ENCODE measurements at places on chromosomes 16 and 17. TPM values are rescaled to one million over a fixed set of nuclear protein-coding genes. Genes with fewer than 3 reads are reported as not detected.

DNA sequence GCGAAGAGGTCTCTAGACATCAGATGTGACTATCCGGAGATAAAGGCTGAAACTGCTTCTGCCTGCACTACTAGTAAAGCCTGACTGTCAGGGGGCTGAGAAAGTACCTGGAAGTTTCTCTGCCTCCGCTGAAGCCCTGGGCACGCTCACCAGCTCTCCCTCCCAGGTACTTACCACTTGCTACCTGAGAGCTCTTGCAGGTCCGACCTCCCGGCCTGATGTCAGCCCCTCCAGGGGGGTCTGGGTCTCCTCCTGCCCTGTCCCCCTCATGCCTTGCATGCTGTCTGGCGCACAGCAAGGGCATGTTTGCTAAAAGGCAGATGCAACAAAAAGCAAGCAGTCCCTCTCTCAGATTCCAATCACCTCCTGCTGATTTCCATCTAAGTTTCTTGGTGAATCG is 17.4 kb downstream of the ZDHHC7 start:
- DNase-seq = no peak

GRCh38 chr17:28810437-28810836 is 32.2 kb downstream of the FAM222B start:
- DNase-seq = no peak

- DNase-seq = no peak
Observed at GRCh38 chr17:10251212-10251948, 53.0 kb upstream of the GAS7 start.

DNA sequence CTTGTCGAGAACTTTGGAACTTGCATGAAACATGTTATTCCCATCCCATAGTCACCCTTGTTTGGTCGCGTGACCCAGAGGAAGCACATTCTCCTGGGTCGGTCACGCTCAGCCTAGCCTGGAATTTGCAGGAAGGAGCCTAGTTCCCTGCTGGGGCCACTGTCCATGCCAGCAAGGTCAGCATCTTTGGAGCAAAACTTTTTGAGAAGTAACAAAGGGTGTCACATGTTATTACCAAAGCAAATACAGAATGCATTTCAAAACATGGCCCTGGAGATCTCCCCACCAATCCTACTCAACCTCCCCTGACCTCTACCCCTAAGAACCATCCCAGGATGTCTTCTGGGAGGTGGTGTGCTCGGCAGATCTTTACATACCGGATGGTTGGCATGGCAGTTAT is 26.2 kb upstream of the IRF8 start:
- DNase-seq = no peak

DNA sequence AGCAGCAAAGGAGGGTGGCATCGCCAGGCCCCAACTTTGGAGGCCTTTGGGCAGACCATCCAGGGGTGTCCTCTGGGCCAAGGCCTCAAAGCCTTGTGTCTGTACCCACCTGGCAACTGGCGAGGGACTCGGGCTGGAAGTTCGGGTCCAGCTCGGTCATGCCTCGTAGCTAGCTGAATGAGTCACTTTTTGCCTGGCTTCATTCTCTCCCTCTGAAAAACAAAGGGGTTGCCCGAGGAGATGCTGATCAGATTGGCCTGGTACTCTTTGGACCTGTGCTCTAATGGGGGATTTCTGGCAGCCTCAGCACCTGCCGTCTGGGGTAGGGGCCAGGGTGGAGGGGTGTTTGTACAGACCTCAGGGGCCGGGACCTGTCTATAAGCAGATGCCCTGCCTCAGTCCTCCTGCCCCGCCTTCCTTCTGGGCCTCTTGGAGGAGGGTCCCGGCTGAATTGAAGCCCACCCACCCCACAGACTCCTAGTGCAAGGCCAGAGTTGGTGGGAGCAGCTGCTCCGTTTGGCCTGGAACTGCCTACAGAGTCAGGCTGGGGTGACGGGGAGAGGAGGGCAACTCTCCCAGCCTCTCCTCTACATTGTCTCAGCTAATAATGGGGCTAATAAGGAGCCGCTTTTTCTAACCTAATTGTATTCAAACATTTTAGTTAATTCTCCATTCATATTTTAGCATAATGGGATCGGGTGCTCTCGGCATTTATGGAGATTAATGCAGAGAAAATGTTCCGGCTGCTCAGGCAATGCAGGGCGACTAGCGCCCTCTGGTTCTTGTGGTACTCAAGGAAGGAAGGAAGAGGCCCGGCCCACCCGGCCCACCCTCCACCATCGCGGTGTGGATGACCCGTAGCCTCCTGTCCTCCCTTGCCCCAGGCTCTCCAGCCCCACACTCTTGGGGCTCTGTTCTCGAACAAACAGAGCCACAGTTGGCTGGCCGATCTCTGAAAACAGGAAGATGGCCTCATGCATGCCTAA is 21.4 kb upstream of the ABCC3 start:
- DNase-seq = no peak

GRCh38 chr16:89431158-89431584 is 59.2 kb downstream of the ANKRD11 start:
- no peak for DNase-seq

GRCh38 chr17:28053725-28054124 is 11.2 kb downstream of the NLK start:
- no peak for DNase-seq

C1QL1 gene
- 0.34 TPM for total RNA-seq

GRCh38 chr16:29756654-29757053 is 10.9 kb upstream of the C16orf54 start:
- DNase-seq = no peak

- DNase-seq = no peak
Observed at GRCh38 chr16:85514598-85515318, 98.4 kb upstream of the GSE1 start.

GSPT1 gene
- 110 TPM for total RNA-seq

DNA sequence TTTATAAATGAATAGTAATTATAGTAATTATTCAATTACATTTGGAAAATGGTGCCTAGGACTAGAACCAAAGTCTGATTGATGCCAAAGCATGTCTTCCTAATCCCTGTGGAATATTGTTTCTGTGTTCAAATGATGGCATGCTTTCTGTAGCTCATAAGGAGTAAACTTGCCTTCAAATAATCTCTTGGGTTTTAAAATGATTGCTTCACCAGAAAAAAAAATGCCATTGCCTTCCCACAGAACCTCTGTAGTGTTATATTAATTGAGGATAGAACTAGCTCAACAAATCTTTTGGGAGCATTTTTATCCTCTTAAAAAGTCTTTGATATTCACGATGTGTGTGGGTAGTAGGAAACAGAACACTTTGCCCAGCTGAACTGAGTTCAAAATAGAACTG is 7.7 kb upstream of the TMEM100 start:
- DNase-seq = no peak

GRCh38 chr16:74711938-74712337 is 11.3 kb upstream of the MLKL start:
- no peak for DNase-seq

BAIAP2 gene
- total RNA-seq = 5.0 TPM

- no peak for DNase-seq
Observed at GRCh38 chr17:39603304-39604016, 4.3 kb downstream of the NEUROD2 start.

GRCh38 chr17:69314246-69315065 is 12.5 kb downstream of the ABCA5 start:
- DNase-seq = no peak

DNA sequence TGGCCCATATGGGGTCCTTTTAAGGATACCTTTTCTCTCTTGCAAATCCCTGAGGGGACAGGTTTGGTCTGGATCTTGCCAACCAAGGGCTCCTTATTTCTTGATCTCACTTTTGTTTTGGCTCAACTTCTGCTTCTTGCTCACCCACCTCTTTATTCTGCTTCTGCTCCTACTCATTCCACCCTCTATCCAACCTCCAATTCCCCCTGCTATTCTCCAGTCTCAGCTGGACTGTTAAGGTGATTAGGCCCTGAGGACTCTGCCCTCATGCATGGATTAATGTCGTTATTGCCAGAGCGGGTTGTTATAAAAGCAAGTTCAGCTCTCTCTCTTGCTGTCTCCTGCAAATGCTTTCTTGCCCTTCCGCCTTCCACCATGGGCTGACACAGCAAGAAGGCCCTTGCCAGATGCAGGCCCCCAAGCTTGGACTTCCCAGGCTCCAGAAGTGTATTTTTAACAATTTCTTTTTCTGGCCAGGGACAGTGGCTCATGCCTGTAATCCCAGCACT is 29.8 kb downstream of the LAT start:
- DNase-seq = no peak

- DNase-seq = no peak
Observed at GRCh38 chr16:82260212-82260795, 90.3 kb upstream of the MPHOSPH6 start.

DNAAF8 gene
- 0.39 TPM for total RNA-seq

DNA sequence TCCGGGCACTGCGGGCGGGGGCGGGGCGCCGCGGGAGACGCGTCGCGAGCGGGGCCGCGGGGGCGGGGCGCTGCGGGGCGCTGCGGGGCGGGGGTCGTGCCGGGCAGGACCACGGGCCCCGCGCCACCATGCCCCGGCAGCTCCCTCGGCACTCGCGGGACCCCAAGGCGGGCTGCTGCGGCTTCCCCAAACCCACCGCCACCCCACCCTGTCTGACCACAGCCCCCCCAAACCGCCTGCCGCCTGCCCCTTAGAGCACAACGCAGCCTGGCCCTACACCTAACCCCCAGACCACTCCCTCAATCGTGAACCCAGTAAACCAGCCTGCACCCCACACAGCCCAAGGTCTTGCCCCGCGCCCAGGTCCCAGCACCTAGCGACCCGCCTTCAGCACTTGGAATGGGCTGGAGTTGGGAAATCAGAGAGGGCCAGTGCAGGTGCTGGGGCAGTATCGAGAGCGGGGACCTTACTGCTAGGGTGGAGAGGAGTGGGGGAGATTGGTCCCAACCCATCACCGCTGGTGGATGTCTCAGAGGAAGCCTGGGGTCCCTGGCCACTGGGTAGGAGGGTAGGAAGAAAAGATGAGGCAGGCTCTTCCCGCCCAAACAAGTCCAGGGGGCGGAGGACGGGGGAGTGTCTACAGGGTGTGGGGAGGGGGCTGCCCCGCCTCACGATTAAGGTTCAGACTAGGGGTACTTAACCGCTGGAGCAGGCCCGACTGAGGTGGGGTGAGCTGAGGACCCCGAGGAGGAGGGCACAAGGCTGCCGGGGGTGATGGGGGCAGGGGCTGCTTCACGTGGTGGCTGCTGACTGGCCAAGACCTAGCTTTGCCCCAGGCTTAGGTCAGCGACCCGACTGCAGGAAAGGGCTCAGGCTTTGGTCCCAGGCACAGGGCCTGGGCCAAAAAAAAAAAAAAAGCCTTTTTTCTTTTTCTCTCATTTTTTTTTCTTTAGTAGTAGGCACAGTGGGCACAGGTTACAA is 539 bp upstream of the VAMP2 start:
- DNase-seq = no peak

- no peak for DNase-seq
Observed at GRCh38 chr16:88554711-88555264, 15.4 kb upstream of the ZC3H18 start.

VAT1L gene
- not detected for total RNA-seq

FBXO39 gene
- total RNA-seq = 1.9 TPM

ARHGAP23 gene
- 0.47 TPM for total RNA-seq

EVI2B gene
- total RNA-seq = 49.1 TPM

DNA sequence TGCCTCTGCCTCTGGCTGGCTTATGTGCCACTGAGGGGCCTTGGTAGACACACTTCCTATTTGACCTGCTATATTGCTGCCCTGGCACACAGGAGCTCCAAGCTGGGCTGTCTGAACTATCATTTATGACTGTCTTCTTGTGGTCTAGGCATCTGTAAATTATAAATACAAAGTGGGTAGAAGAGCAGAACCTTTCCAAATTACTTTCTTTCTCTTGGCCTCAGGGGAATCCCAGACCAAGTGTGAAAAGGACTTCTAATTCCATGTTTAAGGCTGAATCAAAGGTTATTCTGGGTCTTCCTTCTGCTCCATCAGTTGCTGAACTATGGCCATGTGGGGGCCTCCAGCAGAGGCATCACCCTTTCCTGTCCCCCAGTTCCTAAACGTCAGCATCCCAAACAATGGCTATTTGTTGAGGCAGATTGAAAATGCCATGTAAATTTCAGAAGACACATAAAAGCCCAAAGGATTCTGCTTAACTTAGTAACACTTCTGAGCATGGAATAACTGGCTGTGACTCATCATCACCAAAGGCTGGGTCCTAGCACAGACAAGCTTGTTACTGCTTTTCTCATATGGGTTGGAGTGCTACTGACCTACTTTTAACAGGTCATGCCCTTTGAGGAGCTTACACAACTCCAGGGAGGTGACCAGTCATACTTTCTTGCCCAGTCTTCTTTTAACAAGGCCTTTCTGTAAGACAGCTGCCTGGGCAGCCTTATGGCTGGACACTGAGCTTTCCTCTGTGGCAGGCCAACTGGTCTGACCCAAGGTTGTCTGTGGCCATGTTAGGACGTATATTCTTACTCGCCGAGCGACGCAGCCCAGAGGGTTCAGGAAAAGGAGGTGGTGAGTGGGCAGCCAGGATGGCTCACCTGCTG is 154.8 kb downstream of the VPS53 start:
- no peak for DNase-seq

- no peak for DNase-seq
Observed at GRCh38 chr17:74951680-74952421, 16.2 kb downstream of the OTOP3 start.

CCL13 gene
- total RNA-seq = not detected

GRCh38 chr16:14438256-14438655 is 191.8 kb downstream of the PARN start:
- DNase-seq = no peak

DNA sequence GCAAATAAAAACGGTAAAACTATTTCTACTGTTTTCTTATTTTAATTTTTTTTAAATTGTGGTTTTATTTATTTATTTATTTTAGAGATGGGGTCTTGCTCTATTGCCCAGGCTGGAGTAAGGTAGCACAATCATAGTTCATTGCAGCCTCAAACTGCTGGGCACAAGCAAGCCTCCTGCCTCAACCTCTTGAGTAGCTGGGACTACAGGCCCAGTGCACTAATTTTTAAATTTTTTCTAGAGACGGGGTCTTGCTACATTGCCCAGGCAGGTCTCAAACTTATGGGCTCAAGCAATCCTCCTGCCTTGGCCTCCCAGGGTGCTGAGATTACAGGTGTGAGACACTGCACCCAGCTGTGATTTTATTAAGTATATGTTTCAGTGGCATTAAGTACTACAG is 46.5 kb upstream of the MRC2 start:
- no peak for DNase-seq

PRR15L gene
- total RNA-seq = not detected

GRCh38 chr17:50386510-50386909 is 10.8 kb downstream of the LRRC59 start:
- no peak for DNase-seq

- peak; percentile 81 for DNase-seq
Observed at GRCh38 chr17:27879987-27880608, 13.1 kb downstream of the LYRM9 start.

FLCN gene
- 37.4 TPM for total RNA-seq

GRCh38 chr17:55177855-55178217 is 86.9 kb upstream of the HLF start:
- DNase-seq = no peak

GRCh38 chr17:40307740-40308239 is 1.2 kb upstream of the RARA start:
- DNase-seq = no peak

Measured in activated CD8-positive, alpha-beta T cell treated with anti-CD3 and anti-CD28 coated beads, Interleukin-2, amount 10 ng/mL, durations not matched to agents 7 days and 5 days (primary cell).